ENCODE measurements at places on chromosomes 3 and 15.
A peak's percentile ranks its signal among the peaks of the same experiment; 100 is the strongest.

GRCh38 chr3:158702815-158703481 is 29.3 kb downstream of the RARRES1 start:
- no peak for DNase-seq

DNA sequence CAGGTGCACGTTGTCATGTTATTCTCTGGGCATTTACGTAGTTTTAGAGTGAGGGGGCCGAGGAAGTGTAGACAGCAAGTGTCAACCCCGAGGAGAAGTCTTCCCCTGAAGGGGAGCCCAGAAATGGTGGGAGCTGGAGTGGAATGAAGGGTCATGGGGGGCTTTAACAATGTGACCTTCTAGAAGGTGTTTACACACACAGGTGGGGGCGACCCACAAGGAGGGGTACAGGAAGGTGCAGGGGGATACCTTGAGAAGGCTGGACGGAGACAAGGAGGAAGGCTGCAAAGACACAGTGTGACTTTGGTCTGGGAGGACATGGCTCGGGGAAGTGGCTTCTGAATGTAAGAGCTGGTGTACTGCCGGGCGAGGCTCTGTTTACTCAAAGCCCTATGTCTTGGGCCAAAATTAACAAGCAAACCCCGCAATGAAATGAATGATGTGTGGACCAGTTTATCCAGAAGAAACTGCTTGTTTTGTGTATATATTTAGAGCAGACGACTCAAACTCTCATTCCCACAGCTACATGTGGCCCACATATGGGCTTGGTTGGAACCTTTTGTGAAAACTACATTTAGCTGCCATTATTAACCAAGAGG is 18.7 kb downstream of the TRPM1 start:
- no peak for DNase-seq

- no peak for DNase-seq
Measured at GRCh38 chr3:80187981-80188380, 420.2 kb upstream of the ROBO1 start.

- DNase-seq: no peak
Measured at GRCh38 chr3:189776149-189776824, 145.1 kb downstream of the TP63 start.

- DNase-seq: no peak
Measured at GRCh38 chr3:15152184-15152583, 53.2 kb upstream of the RBSN start.

DNA sequence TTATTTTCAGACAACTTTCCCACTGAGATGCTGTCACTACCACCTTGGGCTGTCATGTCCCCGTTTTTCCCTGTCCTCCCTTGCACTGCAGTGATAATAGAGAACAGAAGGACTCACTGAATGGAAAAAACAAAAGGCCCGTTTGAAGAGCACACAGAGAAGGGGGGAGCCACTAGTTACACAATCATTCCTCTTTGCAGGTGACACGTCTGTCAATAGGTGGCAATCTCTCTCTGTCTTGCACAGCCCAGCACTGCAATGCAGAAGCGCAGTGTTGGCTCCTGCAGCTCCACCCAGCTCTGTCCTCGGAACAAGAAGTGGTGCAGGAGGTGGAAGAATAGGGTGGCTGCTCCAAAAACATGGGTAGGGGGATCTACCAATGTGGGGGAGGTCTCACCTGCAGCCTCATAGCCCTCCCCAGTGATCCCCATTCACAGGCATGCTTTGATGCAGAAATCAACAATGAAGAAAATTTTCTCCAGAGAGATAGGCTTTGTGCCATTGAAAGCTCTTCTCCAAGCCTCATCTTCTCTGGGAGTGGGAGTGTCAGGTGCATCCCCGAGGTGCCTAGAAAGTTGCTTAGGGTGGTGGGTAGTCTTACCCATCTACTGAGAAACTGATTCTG is 31.8 kb downstream of the FSTL1 start:
- DNase-seq: peak; percentile 61

- DNase-seq: no peak
Measured at GRCh38 chr3:39295184-39295775, 15.4 kb upstream of the CX3CR1 start.

DNA sequence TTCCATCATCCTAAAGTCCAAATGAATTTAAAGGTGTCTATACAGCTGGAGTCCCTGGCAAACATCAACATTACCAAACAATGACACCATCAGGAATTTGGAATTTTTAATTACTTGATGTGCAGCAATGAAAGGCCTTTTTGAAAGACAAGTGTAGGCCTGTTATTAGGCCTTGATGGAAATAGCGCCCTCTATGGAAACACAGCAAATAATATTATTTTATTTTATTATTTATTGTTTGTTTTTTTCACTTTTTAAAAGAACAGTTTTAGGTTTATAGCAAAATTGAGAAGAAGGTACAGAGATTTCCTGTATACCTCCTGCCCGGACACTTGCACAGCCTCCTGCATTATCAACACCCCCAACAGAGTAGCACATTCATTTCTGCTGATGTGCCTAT is 18.1 kb upstream of the OR5AC2 start:
- DNase-seq: no peak

GRCh38 chr15:57736591-57736990 is 30.1 kb downstream of the POLR2M start:
- no peak for DNase-seq

GRCh38 chr3:14113965-14114635 is 10.6 kb downstream of the CHCHD4 start:
- no peak for DNase-seq

DNA sequence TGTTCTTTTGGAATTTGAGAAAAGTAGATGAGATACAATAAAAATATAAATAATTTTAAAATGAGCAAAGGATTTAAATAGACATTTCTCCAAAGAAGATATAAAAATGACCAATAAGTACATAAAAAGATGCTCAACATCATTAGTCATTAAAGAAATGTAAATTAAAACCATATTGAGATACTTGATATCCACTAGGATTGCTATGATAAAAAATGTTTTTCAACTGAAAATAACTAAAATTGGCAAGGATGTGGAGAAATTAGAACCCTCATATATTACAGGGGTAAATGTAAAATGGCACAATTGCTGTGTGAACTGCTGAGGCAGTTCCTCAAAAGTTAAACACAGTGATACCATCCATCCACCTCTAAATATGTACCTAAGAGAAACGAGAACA is 38.8 kb downstream of the LRRFIP2 start:
- no peak for DNase-seq

DNA sequence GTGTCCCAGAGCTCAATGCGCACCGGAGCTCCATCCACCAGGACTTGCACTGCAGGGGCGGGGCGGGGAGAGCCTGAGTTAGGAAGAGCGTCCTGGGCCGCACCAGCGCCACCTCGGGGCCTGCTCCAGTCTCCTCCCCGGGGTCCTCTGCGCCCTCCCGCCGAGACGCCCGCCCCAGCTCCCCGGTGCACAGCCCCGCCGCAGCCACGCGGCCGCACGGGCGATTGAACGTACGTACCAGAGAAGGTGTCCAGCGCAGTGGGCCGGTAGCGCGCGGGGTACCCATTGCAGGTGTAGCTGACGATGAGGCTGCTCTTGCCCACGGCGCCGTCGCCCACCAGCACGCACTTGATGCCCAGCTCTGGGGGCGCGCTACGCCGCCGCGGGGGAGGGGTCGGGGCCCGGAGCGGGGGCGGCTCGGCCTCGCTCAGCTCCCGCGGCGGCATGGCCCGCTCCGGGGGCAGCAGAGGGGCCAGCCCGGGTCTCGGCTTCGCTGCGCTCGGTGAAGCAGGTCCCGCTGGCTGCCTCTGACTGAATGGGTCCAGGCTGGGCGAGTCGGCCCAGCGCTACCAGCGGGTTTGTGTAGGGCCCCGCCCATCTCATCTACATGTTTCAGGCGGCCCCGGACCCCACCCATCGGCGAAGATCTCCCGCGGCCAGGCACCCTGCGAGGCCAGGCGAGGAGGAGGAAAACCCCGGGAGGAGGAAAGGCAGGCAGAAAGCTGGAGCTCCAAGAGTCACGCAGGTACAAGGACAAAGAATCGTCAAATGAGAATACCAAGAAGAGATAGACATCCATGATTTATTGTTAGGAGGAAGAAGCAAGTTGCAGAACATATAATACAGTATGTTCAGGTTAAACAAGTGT is at the start of gene RHOV:
TSS of gene RHOV (minus strand) at position 541 of the 868 bp plus-strand sequence. CDS start at position 446, 95 bp downstream.
- peak; percentile 85 for DNase-seq

GRCh38 chr3:161498259-161498921 is 1.8 kb downstream of the OTOL1 start:
- DNase-seq: no peak

DNA sequence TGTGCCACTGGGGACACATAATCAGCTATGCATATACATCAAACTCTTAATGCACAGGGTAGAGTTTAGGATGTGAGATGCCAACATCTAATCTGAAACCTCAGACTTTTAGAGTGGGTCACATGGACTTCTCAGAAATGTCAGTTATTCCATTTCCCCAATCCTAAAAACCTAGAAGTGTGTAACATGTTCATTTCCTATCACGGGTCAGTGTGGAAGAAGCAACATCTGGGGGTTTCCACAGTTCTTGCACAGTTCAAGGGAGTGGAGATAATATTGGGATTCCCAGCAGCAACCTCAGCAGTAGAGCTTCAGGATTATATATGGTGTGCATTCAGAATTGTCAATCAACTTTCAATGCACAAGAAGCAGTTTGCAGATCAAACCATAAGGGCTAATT is 44.4 kb upstream of the SPRED1 start:
- DNase-seq: no peak

DNA sequence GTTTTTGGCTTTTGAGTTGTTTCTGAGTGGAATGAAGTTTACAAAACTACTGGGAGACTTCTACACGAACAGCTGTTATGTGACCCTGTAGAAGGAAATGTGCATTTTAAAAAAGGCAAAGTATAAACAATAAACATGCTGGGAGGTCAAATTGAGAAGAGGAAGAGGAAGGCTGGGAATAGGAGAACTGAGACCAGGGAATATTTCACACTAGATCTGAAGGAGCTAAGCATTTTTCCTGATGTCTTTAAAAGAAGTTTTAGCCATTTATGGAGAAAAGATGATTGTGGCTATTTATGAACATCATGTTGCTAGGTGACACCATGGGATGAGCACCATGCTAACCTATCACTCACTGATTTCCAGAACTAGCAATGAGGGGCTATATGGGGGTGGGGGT is 76.3 kb upstream of the FAM98B start:
- no peak for DNase-seq

DNA sequence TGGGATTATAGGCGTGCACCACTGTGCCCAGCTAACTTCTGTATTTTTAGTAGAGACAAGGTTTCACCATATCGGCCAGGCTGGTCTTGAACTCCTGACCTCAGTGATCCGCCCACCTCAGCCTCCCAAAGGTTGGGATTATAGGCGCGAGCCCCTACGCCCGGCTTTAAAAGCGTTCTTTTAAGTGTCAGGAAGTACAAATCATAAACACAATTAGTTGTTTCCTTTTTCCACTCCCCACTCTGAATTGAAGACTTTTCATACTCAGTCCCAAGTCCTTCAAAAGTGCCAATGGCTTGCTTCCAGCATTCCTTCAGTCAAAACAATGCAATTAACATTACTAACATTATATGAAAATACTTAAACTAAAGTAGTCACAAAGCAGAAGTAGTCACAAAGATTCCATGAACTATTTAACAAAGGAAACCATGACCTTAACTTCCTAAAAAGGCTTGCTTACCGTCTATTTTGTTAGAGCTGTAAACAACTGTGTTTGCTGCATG is 8.1 kb downstream of the WDR82 start:
- DNase-seq: no peak

- DNase-seq: no peak
Measured at GRCh38 chr3:120688121-120688520, 6.1 kb upstream of the HGD start.

DNA sequence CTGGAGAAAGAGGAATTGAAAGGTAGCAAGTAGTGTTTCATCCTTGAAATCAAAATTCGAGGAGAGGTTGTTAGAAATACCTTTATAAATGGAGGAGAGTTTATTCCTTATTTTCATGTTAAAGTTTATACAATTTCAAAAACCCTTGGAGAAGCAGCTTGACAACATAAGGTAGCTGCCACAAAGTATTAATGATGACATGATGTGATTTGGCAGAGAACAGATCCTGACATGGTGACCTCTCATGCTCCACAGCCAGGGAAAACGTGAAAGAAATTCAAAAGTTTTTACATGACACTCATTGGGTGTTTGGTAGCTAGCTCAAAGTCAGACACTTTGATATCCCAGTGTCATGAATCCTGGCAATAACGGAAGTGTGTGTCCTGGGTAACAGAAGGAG is 320.8 kb downstream of the GBE1 start:
- no peak for DNase-seq

DNA sequence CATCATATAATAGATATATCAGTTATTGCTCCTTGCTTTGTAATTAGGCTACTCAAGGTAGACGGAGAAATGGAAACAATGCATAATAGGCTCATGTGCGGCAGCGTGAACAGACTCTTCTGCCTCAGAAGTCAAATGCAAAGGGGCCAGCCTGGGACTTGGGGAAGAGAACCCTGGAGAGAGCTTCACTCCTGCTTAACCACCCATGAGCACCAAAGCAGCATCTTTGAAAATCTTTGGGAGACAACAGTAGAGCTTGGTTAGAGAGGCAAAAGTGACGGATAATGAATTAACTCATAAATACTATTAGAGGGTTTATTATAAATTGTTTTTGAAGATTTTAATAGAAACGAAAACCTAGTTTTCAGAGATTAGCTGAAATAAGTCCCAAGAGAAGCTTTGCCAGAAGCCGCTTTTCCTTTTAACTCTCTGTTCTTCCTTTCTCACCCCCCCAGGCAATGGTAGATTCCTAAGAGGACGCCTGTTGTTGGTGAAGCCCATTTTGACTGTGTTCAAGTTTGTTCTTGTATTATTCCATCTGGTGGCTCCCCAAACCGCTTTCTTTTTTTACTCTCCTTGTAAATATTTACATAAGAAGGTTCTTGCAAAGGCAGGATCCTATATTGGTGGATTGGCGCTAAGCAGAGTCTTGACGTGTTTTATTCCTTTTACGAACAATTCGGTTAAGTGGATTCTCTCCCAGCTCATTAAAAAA is 196.0 kb upstream of the TPRG1 start:
- no peak for DNase-seq

DNA sequence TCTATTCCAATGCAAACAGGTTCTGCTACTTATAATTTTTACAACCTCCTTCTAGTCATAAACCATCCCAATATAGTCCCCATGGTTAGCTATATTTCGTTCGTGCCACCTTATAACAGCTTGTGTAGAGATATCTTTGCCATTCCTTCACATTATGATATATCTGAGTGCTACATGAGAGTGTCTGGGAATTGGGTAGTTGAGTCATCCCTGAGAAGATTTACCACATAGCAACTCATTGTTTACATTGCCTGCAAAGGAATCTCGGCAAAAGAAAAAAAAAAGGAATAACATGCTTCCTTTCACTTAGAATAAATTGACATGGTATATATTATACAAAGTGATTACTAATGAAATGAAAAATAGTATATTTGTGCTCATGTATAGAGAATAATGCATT is 86.0 kb upstream of the VGLL3 start:
- DNase-seq: peak; percentile 46

DNA sequence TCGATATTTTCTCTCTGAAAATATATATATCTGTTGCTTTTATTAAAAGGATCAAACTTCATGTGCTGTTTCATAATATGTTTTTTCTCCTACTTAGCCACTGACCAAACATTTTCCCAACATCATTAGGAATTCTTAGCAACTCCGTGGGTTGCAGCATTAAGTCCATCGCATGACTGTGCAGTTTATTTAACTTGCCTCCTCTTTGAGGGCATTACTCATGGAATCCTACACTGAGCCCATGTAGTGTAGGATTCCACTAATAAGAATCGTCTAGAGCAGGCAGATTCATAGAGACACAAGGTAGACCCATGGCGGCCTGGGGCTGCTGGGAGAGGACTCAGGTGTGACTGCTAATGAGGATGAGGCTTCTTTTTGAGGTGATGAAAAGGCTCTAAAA is 49.3 kb downstream of the CMTM6 start:
- DNase-seq: no peak

All from RKO (cell line).